ENCODE measurements at places on chromosomes 2 and 18. TPM values are rescaled to one million over a fixed set of nuclear protein-coding genes. Genes with fewer than 3 reads are reported as not detected.

Gene IHH
- 0.32 TPM for total RNA-seq

Gene ANKRD30B
- 5.3 TPM for total RNA-seq

Gene TUBA3E
- total RNA-seq, result not detected

Gene DAW1
- total RNA-seq, result 2.8 TPM

Gene TIGD1
- total RNA-seq, result 7.2 TPM

Gene PSD4
- 7.8 TPM for total RNA-seq

Gene SLC8A1
- total RNA-seq, result 183 TPM

Gene RGPD3
- 0.86 TPM for total RNA-seq

Gene ZNF532
- total RNA-seq, result 173 TPM

GRCh38 chr2:55223958-55224760, 7.9 kb downstream of the CLHC1 start:
- DNase-seq, result no peak

DNA sequence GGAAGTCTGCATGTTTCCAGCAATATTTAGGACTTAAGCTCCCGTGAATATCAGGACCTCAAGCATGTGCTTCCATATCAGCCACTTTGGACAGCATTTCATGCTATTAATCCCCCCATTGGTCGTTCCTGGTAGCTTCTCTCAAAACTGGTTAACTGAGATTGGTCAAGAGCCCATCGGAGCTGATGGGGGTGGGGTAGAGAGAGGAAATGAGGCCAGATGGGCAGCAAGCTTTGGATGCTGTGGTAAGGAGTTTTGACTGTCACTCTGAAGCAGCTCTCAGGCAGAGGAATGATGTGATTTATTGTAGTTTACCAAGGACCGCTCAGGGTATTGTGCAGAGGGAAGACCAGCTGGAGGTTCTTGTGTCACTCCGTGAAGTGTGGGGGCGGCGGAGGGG, 81.8 kb downstream of the FAM168B start:
- DNase-seq, result no peak

- no peak for DNase-seq
These were observed 51.8 kb downstream of the AKAIN1 start for GRCh38 chr18:5145168-5145825.

- no peak for DNase-seq
These were observed 91.1 kb upstream of the NOL4 start for GRCh38 chr18:34315591-34316352.

DNA sequence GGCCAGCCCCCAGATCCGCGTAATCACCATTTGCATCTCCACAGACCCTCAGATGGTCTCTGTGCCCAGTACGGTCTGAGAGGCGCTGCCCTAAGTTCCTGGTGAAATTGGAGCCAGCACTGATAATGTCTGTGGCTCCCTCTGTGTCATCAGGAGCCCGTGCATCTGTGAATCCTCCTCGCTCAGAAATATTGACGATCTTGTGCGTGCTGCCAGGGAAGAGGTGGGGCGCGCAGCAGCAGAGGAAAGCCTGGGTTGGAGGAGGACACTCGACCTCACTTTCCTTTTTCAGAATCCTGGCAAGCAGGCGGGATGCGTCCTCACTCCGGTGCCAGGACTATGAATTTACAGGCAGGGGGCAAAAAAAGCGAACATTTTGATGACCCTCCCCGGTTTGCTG, 686.1 kb upstream of the SALL3 start:
- no peak for DNase-seq

DNA sequence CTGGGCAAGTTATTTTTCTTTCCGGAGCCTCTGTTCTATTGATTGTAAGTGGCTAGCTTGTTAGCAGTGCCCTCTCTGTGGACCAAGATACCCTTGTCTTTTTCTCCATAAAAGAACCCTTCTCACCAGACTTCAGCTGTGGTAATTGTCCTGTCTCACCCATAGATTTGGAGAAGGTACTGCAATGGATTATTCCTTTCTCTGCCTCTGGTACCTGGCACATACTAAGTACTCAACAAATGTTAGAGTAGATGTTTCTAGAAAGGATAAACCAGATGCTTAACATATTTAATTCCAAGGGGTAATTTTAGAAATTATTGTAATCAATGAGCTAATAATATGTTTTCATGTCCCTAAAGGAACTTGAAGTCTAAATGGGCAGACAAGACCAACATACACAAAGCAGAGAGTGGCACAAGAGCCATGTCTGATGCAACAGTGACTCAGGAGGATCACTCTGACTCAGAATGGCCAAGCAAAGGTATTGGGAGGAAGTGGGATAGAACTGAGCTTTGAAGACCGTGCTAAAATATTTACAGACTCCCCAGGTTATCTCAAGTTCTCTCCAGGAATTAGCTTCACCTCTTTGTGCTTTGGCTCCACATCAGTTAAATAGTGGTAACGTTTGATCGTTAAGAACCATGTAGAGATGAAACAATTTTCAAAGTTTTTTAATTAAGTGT, 129.7 kb upstream of the OSR1 start:
- DNase-seq, result no peak

DNA sequence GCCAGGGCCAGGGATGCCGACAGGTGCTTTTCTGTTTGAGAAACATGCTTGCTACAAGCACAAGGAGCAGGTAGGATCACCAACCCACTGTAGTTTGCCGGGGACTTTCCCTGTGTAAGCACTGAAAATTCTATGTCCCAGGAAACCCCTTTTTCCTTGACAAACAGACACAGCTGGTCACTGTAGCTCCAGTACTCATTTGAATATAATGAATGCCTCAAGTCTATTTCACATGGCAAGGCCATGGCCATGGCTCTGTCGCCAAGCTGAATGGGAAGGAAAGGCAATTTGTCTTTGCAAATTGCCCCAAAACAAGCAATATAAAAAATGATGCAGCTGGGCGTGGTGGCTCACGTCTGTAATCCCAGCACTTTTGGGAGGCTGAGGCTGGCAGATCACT, 49.6 kb upstream of the IGFBP2 start:
- DNase-seq, result no peak

GRCh38 chr2:208820014-208820688, 413.6 kb downstream of the PTH2R start:
- DNase-seq, result no peak

GRCh38 chr18:30814446-30814845, 228.1 kb downstream of the DSC3 start:
- DNase-seq, result no peak

GRCh38 chr18:34219651-34220050, 5.1 kb downstream of the NOL4 start:
- DNase-seq, result peak; percentile 69

- no peak for DNase-seq
These were observed 218.4 kb upstream of the DTNA start for GRCh38 chr18:34491719-34492118.

- DNase-seq, result no peak
These were observed 345.1 kb downstream of the DYSF start for GRCh38 chr2:71798266-71799012.

DNA sequence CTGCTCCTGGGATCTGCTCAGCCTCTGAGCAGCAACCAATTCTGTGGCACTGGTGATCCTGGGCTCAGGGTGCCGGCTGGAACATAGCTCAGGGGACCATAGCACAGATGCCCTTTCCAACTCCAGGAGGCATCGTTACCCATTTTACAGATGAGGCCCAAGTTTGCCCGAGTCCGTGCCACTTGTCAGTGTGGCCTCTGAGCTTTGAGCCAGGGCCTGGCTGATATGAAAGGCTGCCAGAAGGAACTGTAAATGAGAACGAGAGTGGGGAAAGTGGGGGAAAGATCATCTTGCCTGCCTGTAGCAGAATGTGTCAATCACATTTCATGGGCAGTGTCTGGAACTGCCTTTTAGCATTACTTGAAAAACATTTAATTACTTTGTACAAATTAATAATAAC, 23.3 kb upstream of the FOSL2 start:
- DNase-seq, result no peak

GRCh38 chr18:78367996-78368395, 611.6 kb upstream of the SALL3 start:
- DNase-seq, result no peak

DNA sequence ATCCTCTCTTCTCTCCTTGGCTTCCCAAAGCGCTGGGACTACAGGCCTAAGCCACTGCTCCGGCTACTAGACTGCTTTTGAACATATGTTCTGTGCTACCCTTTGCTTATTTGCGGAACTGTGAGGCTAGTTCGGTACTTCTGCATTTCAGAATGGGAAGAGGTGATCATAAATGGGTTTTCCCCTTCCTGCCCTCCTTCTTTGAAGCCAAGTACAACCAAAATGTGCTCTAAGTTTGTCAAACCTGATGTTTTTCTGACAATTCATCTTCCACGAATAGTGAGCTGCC, 1.7 kb upstream of the ESCO1 start:
- no peak for DNase-seq

- no peak for DNase-seq
These were observed 49.9 kb downstream of the DHRS9 start for GRCh38 chr2:169119123-169119760.
